ENCODE measurements at places on chromosomes 2 and 18.

DNA sequence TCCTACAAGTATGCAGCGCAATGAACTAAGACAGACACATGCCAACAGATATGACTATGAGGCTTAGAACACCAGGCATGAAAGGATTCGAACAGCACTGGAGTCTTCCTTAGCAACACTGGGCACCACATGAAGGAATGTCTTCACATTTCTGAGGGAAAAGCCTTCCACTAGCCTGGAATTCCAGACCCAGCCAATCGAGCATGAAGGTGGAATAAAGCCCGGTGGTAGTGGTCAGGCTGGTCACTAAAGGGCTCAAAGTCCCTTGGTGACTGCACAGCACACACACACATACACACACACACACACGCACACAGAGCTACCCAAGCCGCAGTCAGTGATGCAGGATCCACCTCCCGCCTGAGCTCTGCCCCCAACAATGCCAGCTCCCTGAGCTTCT is 19.7 kb upstream of the SFXN5 start:
- no peak for DNase-seq

GRCh38 chr18:75588412-75588811 is 160.9 kb upstream of the SMIM21 start:
- DNase-seq = no peak

GRCh38 chr2:11795590-11795989 is 49.2 kb downstream of the LPIN1 start:
- no peak for DNase-seq

DNA sequence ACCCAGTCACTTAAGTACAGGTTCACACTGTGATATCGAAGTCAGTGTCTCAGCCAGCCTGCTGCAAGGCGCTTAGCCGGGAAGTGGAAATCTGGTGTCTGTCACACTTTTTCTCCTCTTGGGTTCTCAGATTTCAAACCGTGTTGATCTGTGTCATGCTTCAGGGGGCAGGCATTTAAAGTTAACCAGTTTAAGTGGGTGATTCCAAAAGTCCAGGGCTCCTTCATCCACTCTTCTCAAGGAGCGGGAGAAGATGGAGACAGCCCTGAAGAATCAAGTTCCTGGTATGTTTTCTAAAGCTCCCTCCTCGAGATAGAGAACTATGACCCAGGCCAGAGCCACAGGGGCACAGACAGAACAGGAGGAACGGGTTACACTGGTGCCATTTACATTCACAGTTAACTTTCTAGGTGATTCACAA is 331.7 kb downstream of the GBX2 start:
- DNase-seq = no peak

GRCh38 chr2:27134781-27135477 is 493 bp upstream of the PREB start:
- peak; percentile 27 for DNase-seq
